Activated CD4-positive, alpha-beta T cell treated with anti-CD3 and anti-CD28 coated beads, Interleukin-2, Interleukin-4, amounts not matched to agents 100 ng/mL and 50 ng/mL, durations not matched to agents 16 hours and 8 hours (primary cell): ENCODE measurements at places on chromosomes 5 and 9.

GRCh38 chr5:2877522-2877921 is 126.0 kb upstream of the IRX2 start:
- no peak for DNase-seq

GRCh38 chr5:116419258-116419657 is 155.4 kb downstream of the SEMA6A start:
- DNase-seq, result no peak

DNA sequence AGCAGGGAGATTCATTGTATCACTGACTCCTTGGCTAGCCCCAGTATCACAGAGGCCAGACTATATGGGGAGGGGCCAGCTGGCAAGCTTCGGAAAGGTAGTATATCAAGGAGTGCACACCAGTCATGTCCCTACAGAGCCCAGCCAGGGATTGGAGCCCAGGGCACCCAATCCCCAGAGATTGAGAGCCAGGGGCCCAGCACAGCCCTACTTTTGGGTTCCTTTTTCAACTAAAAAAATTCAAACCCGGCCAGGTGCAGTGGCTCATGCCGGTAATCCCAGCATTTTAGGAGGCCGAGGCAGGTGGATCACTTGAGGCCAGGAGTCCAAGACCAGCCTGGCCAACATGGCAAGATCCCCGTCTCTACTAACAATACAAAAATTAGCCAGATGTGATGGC is 5.4 kb upstream of the MYORG start:
- no peak for DNase-seq

DNA sequence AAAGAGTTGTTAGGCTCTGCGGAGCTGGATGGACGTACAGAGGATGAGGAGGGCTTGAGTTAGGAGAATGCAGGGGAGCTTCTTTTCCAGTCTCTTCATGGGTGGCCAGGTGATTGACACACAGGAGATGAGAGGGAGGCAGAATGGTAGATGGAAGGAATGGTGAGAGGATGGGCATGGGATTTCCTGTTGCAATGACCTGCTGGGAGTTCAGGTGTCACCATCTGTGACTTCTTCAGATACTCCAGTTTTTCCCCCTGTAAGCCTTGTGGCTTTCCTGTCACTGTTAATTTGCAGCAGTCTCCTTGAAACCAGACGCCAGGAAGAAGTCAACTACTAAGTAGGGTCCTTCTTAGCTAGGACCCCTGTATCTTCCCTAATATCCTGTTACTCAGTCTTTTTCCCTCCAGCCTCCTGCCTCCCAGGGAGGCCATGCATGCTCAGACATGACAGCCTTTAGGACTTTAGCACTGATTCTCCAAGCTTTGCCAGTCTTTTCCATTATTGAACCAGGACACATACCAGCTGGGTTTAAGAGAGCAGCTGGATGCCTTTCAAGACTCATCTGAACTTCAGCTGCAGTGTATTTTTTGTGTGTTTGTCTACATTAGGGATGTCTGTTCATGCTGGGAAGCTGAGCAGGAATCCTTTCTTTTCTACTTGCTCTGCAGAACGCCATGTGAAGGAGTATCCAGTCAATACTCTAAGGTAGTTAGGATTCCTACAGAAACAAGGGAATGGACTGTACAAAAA is 67.2 kb upstream of the CD180 start:
- DNase-seq, result no peak

GRCh38 chr9:105064248-105065097 is 136.5 kb upstream of the ABCA1 start:
- no peak for DNase-seq

DNA sequence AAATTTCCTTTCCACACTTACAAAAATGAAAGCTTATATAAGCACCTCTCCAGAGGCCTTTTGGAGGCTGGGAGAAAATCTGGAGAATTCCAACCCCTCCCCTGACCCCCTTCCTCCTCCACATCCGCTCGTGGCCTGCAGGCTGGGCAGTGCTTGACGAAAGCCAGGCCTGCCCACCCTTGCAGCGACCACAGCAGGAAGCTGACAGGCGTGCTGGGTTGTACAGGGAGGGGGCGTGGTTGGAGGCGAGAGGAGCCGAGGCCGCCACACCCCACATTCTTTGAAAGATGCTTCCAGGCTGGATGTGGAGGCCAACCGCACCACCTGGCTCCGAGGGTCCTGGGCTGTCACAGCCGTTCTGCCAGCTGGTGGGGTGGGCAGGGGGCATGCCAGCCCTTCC is 47.8 kb upstream of the IER5L start:
- DNase-seq, result peak; percentile 32

- no peak for DNase-seq
Measured at GRCh38 chr5:122137702-122138101, 8.4 kb downstream of the ZNF474 start.

DNA sequence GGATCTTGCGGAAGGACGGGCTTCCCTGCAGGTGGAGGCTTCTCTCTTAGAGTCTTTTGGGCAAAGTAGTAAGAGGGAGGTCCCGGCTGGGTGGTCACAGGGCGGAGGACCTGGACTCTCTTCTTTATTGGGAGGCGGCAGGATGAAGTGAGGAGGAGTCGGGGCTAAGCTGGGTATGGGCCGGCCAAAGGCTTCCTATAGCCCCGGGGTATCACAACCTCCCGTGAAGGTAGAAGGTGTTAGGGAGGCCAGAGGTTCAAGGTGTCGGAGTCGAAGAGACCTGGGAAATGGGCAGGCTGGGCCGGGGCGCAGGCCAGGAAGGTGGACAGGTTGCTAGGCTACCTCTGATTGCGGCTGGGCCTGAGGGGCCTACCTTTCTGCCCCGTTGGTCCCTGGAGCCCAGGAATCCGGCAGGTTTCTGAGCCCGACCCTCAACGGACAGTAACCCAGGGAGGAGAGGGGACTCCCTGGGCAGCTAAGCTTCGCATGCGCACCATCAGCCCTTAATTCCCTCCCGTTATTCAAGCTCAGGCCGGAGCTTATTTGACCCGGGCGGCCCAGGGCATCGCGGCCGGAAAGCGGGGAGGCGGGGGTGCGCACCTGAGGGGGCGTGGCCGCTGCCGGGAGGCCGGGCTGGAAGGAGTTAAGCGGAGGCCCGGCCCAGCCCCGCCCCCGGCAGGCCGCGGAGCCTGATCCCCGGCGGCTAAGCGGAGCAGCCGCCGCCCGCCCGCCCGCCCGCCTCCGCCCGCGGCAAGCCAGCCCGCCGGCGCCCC is at the start of gene TESK1:
Gene TESK1, plus strand, starts transcription at position 685 of the 773 bp plus-strand sequence. CDS start 358 bp downstream, outside the sequence.
- peak; percentile 84 for DNase-seq

DNA sequence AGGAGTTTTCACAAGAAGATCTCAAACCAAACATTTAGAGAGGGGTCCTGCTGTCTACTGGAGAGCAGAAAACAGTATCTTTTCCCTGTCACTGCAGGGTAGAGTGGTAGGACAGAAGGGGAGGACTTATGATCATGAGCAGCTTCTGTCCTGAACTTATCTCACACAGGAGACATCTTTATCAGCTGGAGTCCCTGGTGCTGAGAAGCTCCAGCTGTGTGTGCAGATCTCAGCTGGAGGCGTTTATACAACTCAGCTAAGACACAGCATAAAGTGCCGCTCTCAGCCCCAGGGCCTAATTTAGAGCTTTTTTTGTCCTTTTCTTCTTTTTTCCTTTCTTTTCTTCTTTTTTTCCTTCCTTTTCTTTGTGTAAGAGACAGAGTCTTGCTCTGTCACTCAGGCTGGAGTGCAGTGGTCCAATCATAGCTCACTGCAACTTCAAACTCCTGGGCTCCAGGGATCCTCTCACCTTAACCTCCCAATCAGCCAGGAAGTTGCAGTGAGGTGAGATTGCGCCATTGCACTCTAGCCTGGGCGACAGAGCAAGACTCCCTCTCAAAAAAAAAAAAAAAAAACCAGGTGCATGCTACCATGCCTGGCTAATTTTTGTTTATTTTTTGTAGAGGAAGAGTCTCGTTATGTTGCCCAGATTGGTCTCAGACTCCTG is 31.9 kb downstream of the CCDC125 start:
- no peak for DNase-seq

DNA sequence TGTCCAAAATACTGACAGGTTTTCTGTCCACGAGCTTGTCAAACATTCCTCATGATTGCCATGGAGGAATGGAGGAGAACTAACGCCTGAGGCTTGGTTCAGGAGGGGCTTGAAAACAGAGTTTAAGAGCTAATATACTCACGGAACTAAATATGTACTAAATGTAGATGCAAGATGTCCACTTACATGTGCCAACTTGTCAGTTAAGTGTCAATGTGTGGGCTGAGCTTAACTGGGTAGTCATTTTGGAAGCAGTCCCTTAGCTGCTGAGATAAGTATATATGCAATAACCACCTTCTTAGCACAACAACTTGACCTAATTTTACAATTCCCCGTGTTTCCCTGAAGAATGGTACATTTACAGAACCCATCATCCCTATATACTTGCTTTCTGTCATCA is 176.0 kb downstream of the PTPRD start:
- DNase-seq, result no peak

- DNase-seq, result no peak
Measured at GRCh38 chr5:93608855-93609254, 25.8 kb downstream of the NR2F1 start.

DNA sequence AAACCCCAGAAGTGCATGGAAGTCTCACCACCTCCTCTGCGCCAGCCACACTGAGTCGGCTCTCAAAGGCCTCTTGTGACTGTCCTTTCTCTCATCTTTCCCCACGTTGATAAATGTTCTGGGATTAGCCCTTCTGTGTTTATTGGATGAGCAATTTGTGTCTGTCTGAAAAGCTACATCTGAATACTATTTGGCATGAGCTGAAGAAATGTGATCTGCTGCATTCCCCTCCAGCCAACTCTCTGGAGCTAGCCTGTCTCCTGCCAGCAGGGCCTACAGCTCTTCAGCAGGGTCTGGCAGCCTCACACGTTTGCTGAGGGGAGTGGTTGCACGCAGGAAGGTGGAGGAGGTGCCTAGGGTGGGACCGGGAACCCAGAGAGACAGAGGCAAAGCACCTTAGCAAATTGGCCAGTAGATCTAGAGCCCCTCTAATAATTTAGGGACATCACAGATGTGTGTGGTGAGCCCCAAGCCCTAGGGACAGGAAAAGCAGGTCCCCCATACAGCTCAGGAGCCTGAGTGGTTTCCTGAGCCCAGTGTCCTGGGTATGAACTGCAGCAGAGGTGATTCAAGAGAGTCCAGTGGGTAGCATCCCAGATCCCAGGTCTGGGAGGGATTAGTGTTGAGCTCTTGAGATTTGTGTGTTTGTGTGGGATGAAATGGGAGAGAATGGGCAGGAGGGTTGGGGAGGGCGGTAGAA is 20.5 kb upstream of the B4GALT1 start:
- no peak for DNase-seq
